ENCODE measurements at places on chromosomes 6 and 20. TPM values are rescaled to one million over a fixed set of nuclear protein-coding genes. Genes with fewer than 3 reads are reported as not detected.

CST4 gene
- total RNA-seq: not detected

GRCh38 chr20:48556956-48557355 is 270.8 kb downstream of the PREX1 start:
- H3K27ac ChIP-seq: no peak overlapping the region
- no peaks in the 10 kb centered on the region for H3K4me1 ChIP-seq
- no peak overlapping the region for H3K4me3 ChIP-seq
- H3K36me3 ChIP-seq: no peaks in the 10 kb centered on the region
- H3K27me3 ChIP-seq: no peaks in the 10 kb centered on the region

DNA sequence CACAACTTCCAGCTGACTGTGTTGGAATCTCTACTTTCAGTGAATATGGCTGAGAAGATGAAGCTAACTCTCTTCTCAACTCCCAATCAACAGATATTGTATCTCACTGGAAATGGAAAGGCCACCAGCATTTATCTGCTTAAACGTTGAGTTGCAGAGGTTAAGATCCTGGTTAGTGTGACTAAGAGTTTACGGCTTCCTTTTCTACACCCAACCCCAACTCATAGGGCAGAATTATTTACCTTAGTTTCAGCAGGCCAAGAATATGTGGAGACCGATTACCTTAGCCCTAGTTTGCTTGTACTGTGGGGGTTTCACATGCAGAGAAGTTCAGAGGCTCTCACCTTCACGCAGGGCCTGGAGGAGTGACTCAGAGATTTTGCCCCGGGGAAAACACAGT is 1026.6 kb downstream of the EYS start:
- no peaks in the 10 kb centered on the region for H3K4me1 ChIP-seq
- no peak overlapping the region for H3K4me3 ChIP-seq
- DNase-seq: no peak
- H3K27ac ChIP-seq: no peak overlapping the region
- no peaks in the 10 kb centered on the region for H3K36me3 ChIP-seq
- H3K27me3 ChIP-seq: no peaks in the 10 kb centered on the region

DNA sequence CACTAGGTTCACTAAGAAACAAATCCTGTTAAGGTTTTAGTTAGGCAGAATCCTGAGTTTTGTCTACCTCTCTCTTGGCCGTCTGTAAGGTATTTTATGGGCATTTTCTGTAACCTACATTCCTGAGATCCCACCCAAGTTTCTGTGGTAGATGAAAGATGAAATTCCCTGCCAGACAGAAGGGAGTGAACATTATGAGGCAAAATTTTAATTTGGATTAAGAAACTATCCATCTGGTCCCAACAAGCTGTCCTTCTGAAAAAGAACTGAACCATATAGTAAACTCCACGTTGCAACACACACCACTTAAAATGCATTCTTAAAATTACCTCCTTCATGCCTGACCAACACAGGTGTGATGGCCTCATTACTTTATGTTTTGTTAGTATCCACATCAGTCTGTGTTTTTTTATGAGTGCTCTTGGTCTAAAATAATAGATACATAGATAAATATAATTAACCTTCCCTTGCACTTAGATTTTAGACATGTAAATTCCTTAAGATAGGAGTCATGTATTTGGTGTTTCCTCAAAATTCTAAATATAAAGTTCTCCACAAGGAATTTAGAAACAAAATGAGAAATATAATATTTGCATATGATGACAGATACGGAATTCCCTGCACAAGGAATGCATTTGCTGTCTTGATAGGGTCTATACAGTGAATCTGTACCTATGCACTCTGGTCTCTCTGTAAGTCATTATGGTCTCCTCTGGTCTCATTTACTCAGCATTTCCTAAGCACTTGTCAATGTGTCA is 86.5 kb downstream of the CHD6 start:
- H3K4me3 ChIP-seq: no peak overlapping the region
- H3K27ac ChIP-seq: no peak overlapping the region
- no peaks in the 10 kb centered on the region for H3K27me3 ChIP-seq
- H3K4me1 ChIP-seq: no peaks in the 10 kb centered on the region
